T-helper 17 cell (primary cell): ENCODE measurements at places on chromosomes 12 and 14. TPM values are rescaled to one million over a fixed set of nuclear protein-coding genes. Genes with fewer than 3 reads are reported as not detected.

GRCh38 chr12:98893675-98894411 lies 248.8 kb downstream of the APAF1 start:
- H3K4me3 ChIP-seq, result no peak overlapping the region
- H3K4me1 ChIP-seq, result peaks cover 3% of the 10 kb centered on the region
- H3K36me3 ChIP-seq, result peaks cover 2% of the 10 kb centered on the region
- H3K27me3 ChIP-seq, result peaks cover 59% of the 10 kb centered on the region
- no peak overlapping the region for H3K27ac ChIP-seq

- H3K27ac ChIP-seq, result peak overlapping the region; percentile 97
- H3K36me3 ChIP-seq, result peaks cover 7% of the 10 kb centered on the region
- peak overlapping the region; percentile 99 for H3K4me3 ChIP-seq
- peaks cover 24% of the 10 kb centered on the region for H3K4me1 ChIP-seq
- no peak for DNase-seq
Observed at GRCh38 chr12:50111395-50111692, 692 bp upstream of the COX14 start.

GRCh38 chr14:98093111-98093510 lies 1178.9 kb downstream of the BCL11B start:
- no peak overlapping the region for H3K4me3 ChIP-seq
- no peaks in the 10 kb centered on the region for H3K27me3 ChIP-seq
- no peaks in the 10 kb centered on the region for H3K4me1 ChIP-seq
- H3K36me3 ChIP-seq, result no peaks in the 10 kb centered on the region
- no peak for DNase-seq

- H3K4me1 ChIP-seq, result peaks cover 2% of the 10 kb centered on the region
- no peaks in the 10 kb centered on the region for H3K36me3 ChIP-seq
- no peak overlapping the region for H3K4me3 ChIP-seq
- no peaks in the 10 kb centered on the region for H3K27me3 ChIP-seq
- H3K27ac ChIP-seq, result no peak overlapping the region
- DNase-seq, result no peak
Observed at GRCh38 chr12:117121441-117121840, 22.2 kb upstream of the TESC start.

- H3K4me1 ChIP-seq, result peaks cover 19% of the 10 kb centered on the region
- DNase-seq, result no peak
- H3K27me3 ChIP-seq, result peaks cover 5% of the 10 kb centered on the region
- no peak overlapping the region for H3K4me3 ChIP-seq
- H3K36me3 ChIP-seq, result no peaks in the 10 kb centered on the region
Observed at GRCh38 chr14:74865156-74865555, 10.8 kb downstream of the PROX2 start.

GRCh38 chr14:87102811-87103378 lies 890.1 kb downstream of the GALC start:
- H3K27me3 ChIP-seq, result no peaks in the 10 kb centered on the region
- no peak overlapping the region for H3K27ac ChIP-seq
- no peak overlapping the region for H3K4me3 ChIP-seq
- no peaks in the 10 kb centered on the region for H3K4me1 ChIP-seq

- H3K27me3 ChIP-seq, result no peaks in the 10 kb centered on the region
- DNase-seq, result no peak
- H3K4me3 ChIP-seq, result no peak overlapping the region
Observed at GRCh38 chr14:63375769-63376168, 57.0 kb upstream of the GPHB5 start.

DNA sequence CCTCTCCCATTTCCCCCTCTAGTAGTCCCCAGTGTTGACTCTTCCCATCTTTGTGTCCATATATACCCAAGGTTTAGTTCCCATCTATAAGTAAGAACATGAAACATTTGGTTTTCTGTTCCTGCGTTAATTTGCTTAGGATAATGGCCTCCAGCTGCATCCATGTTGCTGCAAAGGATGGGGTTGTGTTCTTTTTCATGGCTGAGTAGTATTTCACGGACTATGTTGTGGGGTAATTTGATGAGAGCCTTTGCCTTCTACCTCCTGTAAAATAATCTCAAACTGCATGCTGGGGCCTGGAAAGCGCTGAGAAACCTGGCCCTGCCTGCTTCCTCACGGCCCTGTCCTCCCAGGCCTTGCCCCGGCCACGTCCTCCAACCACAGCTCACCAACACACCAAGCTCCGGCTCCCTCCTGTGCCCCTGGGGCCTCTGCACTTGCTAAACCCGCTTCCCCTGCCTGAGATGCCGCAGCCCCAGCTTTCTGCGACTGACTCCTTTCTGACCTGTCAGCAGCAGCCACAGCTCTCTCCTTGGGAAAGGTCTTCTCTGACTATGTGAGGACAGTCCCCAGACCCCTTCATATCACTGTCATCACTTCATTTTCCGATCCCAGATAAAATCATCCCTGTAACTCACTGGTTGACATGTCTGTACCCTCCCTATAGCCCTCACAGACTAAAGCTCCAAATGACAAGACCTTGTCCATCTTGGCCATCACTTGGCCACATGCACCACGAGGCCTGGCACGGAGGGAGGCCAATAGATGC lies 19.8 kb downstream of the ITPK1 start:
- H3K27ac ChIP-seq, result peak overlapping the region; percentile 61
- H3K36me3 ChIP-seq, result no peaks in the 10 kb centered on the region
- H3K4me1 ChIP-seq, result peaks cover 26% of the 10 kb centered on the region
- no peaks in the 10 kb centered on the region for H3K27me3 ChIP-seq
- no peak overlapping the region for H3K4me3 ChIP-seq

GRCh38 chr14:68140076-68140741 lies 320.6 kb downstream of the RAD51B start:
- peaks cover 29% of the 10 kb centered on the region for H3K4me1 ChIP-seq
- no peak overlapping the region for H3K4me3 ChIP-seq
- peaks cover 2% of the 10 kb centered on the region for H3K36me3 ChIP-seq
- no peak overlapping the region for H3K27ac ChIP-seq
- no peaks in the 10 kb centered on the region for H3K27me3 ChIP-seq

GRCh38 chr14:105469456-105470349 lies 4.9 kb upstream of the CRIP2 start:
- H3K27me3 ChIP-seq, result no peaks in the 10 kb centered on the region
- no peak for DNase-seq
- no peaks in the 10 kb centered on the region for H3K36me3 ChIP-seq
- H3K4me1 ChIP-seq, result peaks cover 2% of the 10 kb centered on the region

DNA sequence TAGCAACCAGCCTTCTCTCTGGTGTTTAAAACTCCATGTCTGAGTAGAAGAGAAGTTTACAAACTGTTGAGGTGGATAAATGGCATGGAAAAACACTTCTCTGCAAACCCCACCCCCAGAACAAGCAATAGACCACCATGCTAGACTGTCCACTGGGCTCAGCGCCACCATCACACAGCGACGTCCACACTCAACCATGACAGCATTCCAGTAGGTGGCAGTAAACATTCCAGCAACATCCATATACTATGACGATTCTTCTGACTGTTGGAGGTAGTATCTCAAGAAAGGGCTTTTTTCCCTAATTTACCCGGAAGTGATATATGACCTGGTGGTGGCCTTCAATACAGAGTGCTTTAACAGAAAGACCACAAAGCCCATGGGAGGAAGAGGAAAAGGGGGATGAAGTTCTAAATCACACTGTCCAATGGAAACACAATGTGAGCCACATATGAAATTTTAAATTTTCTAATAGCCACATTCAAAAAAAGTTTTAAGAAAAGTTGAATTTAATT lies 152.2 kb downstream of the SLC15A4 start:
- H3K27me3 ChIP-seq, result no peaks in the 10 kb centered on the region
- H3K4me1 ChIP-seq, result no peaks in the 10 kb centered on the region
- DNase-seq, result no peak
- H3K27ac ChIP-seq, result no peak overlapping the region

GRCh38 chr12:104708891-104709290 lies 249.2 kb downstream of the SLC41A2 start:
- H3K27ac ChIP-seq, result peak overlapping the region; percentile 77
- DNase-seq, result no peak
- no peaks in the 10 kb centered on the region for H3K36me3 ChIP-seq
- no peak overlapping the region for H3K4me3 ChIP-seq
- H3K27me3 ChIP-seq, result no peaks in the 10 kb centered on the region

DNA sequence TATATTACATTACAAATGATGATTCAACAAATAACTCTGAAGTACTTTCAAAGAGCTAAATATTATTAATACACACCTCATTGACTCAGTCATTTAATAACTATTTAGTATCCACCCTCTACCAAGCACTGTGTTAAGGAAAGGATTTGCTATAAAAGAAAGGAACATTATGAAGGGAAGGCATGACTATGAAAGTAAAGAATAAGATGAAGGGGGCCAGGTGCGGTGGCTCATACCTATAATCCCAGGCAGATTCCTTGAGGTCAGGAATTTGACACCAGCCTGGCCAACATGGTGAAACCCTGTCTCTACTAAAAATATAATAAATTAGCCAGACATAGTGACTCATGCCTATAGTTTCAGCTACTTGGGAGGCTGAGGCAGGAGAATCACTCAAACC lies 107.9 kb downstream of the PLCZ1 start:
- H3K27ac ChIP-seq, result no peak overlapping the region
- H3K36me3 ChIP-seq, result no peaks in the 10 kb centered on the region
- no peak overlapping the region for H3K4me3 ChIP-seq
- no peaks in the 10 kb centered on the region for H3K4me1 ChIP-seq
- H3K27me3 ChIP-seq, result no peaks in the 10 kb centered on the region
- DNase-seq, result no peak

DNA sequence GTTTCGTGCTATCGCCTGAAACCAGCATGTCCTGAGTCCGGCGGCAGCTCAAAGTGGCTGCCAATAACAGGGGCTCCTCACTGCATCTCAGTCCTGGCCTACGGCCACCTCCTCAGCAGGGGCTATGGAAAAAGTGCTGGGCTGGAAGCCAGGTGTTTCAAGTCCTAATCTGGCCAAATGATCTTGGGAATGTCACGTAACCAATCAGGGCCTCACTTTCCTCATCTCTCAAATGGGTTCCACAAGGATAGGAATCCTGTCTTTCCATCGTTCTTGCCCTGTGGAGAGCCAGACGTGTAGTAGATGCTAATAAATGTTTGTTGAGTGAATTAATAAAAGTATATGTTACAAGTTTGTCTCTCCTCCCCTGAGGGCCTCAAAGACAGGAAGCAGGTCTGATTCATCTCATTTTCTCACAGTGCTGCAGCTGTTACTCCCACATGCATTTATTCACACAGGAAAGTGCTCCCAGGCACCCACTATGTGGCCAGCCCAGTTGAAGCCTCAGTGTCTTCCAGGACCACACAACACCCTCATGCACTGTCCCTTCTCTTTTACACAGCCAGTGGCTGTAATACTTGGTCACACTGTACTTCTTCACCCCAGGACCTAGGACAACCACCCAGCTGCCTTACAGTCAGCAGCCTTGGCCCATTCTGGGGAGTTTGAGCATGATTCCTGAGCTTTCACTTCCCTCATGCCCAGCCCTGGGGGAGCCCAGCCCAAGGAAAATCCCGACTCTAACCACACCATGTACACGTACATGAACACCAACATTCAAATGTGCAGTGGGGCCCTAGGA lies 5.0 kb downstream of the CMKLR1 start:
- no peaks in the 10 kb centered on the region for H3K4me1 ChIP-seq
- no peak for DNase-seq
- no peaks in the 10 kb centered on the region for H3K36me3 ChIP-seq

- H3K27me3 ChIP-seq, result no peaks in the 10 kb centered on the region
- no peak for DNase-seq
- no peak overlapping the region for H3K4me3 ChIP-seq
- no peaks in the 10 kb centered on the region for H3K36me3 ChIP-seq
- H3K4me1 ChIP-seq, result no peaks in the 10 kb centered on the region
- no peak overlapping the region for H3K27ac ChIP-seq
Observed at GRCh38 chr12:41026151-41026550, 162.0 kb upstream of the PDZRN4 start.

DNA sequence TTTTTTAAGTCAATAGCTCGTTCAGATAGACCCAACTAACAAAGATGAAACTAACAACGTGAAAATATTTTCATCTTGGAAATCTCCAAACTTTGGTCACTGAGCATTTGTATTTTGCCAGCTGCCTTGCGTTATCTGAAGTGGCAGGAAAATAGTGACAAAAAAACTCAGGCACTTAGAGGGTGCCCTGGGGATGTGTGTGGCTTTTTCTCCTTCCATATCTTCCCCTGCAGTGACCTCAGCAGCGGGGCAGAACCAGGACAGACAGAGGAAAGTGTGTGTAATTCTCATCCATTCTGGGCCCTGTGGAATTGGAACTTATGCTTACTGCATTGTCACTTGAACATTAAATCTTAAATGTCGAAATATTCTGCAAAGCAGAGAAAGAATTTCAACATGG lies 152.0 kb downstream of the BCAT1 start:
- H3K27me3 ChIP-seq, result no peaks in the 10 kb centered on the region
- no peak for DNase-seq
- H3K4me3 ChIP-seq, result no peak overlapping the region
- peaks cover 13% of the 10 kb centered on the region for H3K4me1 ChIP-seq

GRCh38 chr12:43113135-43113534 lies 438.9 kb downstream of the ADAMTS20 start:
- no peak for DNase-seq
- H3K4me1 ChIP-seq, result no peaks in the 10 kb centered on the region
- no peaks in the 10 kb centered on the region for H3K36me3 ChIP-seq
- H3K27me3 ChIP-seq, result no peaks in the 10 kb centered on the region
- no peak overlapping the region for H3K27ac ChIP-seq
- H3K4me3 ChIP-seq, result no peak overlapping the region

- H3K36me3 ChIP-seq, result no peaks in the 10 kb centered on the region
- no peaks in the 10 kb centered on the region for H3K27me3 ChIP-seq
- peak overlapping the region; percentile 97 for H3K27ac ChIP-seq
Observed at GRCh38 chr12:122265886-122266229, 436 bp downstream of the VPS33A start.

DNA sequence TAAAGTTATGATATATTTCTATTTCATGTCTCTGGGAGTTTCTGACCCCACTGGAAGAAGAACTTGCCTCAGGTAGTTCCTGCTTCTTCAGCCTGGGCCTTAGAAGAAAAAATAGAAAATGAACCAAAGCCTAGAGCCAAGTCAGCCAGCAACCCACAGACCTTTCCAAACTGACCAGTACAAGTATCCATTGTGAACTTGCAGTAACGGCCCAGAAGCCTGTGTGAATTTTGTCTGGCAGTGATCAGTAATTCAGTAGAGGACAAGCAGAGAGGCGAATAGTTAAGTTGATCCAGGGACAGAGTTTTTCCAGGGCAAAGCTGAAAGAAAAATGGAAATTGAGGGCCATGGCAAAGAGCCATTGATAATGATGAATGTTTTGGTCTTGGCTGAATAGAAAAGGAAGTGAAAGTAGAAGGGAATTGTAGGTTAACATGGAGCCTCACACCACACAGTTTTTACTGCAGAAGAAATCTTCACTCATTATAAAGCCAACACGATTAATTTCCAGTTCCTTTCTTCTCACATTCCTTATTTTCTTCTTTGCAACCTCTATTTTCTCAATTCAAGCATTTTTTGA lies 311.8 kb downstream of the BTG1 start:
- H3K4me3 ChIP-seq, result no peak overlapping the region
- H3K27me3 ChIP-seq, result no peaks in the 10 kb centered on the region
- H3K36me3 ChIP-seq, result no peaks in the 10 kb centered on the region

- no peak overlapping the region for H3K27ac ChIP-seq
- H3K4me3 ChIP-seq, result no peak overlapping the region
- H3K36me3 ChIP-seq, result no peaks in the 10 kb centered on the region
- peaks cover 20% of the 10 kb centered on the region for H3K27me3 ChIP-seq
Observed at GRCh38 chr12:130152386-130152785, 9.9 kb upstream of the FZD10 start.

Gene NFE2
- 2.5 TPM for total RNA-seq

Gene ACOT6
- total RNA-seq, result not detected

Gene SYNDIG1L
- not detected for total RNA-seq

Gene TAMALIN
- 562 TPM for total RNA-seq

Gene DAO
- not detected for total RNA-seq

Gene PLEKHH1
- total RNA-seq, result 0.12 TPM

Gene BDKRB2
- not detected for total RNA-seq

Gene ZNF10
- 17.8 TPM for total RNA-seq

Gene CLEC4A
- total RNA-seq, result 2.7 TPM

Gene POTEG
- not detected for total RNA-seq

Gene MYF6
- not detected for total RNA-seq
